ENCODE measurements at places on chromosomes 11 and 22.

GRCh38 chr11:82038154-82038553, 695.5 kb downstream of the FAM181B start:
- DNase-seq, result no peak

GRCh38 chr22:37745548-37746365, 48.9 kb downstream of the TRIOBP start:
- peak; percentile 76 for DNase-seq

- peak; percentile 65 for DNase-seq
Observed at GRCh38 chr11:115168229-115168671, 336.0 kb downstream of the CADM1 start.

GRCh38 chr22:36864454-36865215, 3.8 kb downstream of the NCF4 start:
- DNase-seq, result no peak

DNA sequence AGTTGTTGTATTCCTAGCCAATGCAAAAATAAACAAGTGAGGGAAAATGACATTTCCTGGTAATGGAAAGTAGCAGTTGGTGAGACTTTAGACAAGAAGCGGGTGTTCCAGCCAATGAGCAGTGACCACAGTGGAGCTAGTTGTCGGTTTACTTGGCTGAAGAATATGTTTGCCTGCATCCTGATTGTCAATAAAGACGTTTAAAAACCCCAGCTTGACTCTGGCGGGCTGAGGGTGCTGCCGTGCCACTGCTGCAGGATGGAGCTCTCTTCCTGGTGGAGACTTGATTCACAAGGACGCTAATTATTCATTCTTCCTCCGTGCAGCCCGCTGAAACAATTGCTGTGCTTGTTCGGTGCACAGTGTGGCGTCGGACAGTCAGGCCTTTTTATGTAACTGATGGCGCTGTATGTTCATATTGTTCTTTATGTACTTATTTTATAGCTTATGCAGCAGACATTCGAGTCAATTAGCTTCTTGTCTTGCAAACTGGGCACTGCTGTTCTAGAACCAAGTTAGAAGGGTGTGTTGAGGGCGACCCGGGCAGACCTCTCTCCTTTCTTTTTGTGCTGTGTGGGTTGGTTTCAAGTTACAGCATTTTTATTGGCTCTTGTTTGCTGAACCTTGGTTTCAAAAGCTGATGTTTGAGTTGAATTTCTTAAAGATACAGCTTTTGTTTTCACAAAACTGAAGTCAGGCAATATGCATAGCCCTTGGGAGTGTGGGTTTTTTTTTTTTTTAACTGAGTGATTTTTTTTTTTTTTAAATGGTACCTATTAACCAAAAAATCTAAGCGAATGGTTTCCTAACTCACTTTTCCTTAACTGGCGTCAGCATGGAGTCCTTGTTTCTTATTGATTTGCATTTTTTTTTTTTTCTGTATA, 153.9 kb downstream of the TEAD1 start:
- DNase-seq, result peak; percentile 75

GRCh38 chr11:70278994-70279393, 8.5 kb downstream of the PPFIA1 start:
- no peak for DNase-seq

- no peak for DNase-seq
Observed at GRCh38 chr11:13313005-13313819, 35.6 kb downstream of the BMAL1 start.

- no peak for DNase-seq
Observed at GRCh38 chr11:118144301-118145268, 8.0 kb downstream of the SCN4B start.

GRCh38 chr22:42716649-42717127, 4.0 kb downstream of the A4GALT start:
- no peak for DNase-seq

- no peak for DNase-seq
Observed at GRCh38 chr11:124900464-124900863, 2.8 kb upstream of the ROBO4 start.

DNA sequence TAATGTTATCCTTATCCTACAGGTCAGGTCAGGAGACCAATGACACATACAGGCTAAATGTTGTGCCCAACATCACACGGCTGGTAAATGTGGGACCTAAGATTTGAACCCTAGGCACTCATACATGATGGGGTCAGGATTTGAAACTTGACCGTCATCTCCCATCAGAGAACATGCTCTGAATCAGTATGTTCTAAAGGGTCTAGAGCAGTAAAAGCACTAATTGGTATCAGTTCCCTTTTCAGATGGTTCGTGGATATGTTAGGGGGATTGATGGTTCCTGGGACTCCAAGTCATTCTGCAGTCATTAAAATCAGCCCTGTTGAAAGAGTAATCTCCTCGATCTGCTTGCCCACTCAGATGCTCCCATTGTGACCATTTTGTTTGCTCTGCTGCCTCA, 65.5 kb downstream of the BMAL1 start:
- DNase-seq, result no peak

All from NCI-H2081 (cell line).